Lung (tissue), 17 donors: ENCODE measurements at places on chromosomes 13 and 19. TPM values are rescaled to one million over a fixed set of nuclear protein-coding genes. Genes with fewer than 3 reads are reported as not detected.
A peak's percentile ranks its signal among the peaks of the same experiment; 100 is the strongest.

- H3K36me3 ChIP-seq = peaks cover 11% of the 10 kb centered on the region
- no peak for DNase-seq
- H3K27ac ChIP-seq = peak overlapping the region; percentile 92
- H3K4me3 ChIP-seq = no peak overlapping the region
- H3K27me3 ChIP-seq = no peaks in the 10 kb centered on the region
Observed at GRCh38 chr19:13011653-13012389, 16.5 kb downstream of the NFIX start.

GRCh38 chr19:28980236-28980868, 232.6 kb downstream of the UQCRFS1 start:
- H3K27me3 ChIP-seq = no peaks in the 10 kb centered on the region
- H3K4me3 ChIP-seq = no peak overlapping the region
- no peaks in the 10 kb centered on the region for H3K36me3 ChIP-seq
- H3K27ac ChIP-seq = no peak overlapping the region
- no peaks in the 10 kb centered on the region for H3K4me1 ChIP-seq

- H3K4me3 ChIP-seq = no peak overlapping the region
- H3K27ac ChIP-seq = peak overlapping the region; percentile 53
- peaks cover 5% of the 10 kb centered on the region for H3K27me3 ChIP-seq
Observed at GRCh38 chr13:112606109-112607001, 18.4 kb upstream of the TUBGCP3 start.

DNA sequence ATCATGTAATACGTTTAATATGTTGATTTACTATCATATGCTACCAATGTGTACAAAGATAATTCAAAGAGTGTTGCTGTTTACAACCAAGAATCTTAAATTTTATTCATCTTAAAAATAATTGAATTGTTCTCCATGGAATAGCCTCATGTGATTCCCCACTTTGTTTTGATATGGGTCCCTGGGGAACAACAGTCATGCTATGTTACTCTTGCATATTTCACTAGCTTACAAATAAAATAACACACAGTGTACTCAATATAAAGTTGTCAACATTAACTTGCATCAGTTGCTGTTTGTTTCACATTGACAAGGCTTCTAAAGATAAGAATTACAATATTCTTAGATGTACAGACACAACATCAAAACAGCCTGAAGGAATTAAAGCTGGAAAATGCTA, 2.3 kb downstream of the ENOX1 start:
- no peak overlapping the region for H3K4me3 ChIP-seq
- H3K36me3 ChIP-seq = no peaks in the 10 kb centered on the region
- no peaks in the 10 kb centered on the region for H3K27me3 ChIP-seq
- no peak overlapping the region for H3K27ac ChIP-seq

DNA sequence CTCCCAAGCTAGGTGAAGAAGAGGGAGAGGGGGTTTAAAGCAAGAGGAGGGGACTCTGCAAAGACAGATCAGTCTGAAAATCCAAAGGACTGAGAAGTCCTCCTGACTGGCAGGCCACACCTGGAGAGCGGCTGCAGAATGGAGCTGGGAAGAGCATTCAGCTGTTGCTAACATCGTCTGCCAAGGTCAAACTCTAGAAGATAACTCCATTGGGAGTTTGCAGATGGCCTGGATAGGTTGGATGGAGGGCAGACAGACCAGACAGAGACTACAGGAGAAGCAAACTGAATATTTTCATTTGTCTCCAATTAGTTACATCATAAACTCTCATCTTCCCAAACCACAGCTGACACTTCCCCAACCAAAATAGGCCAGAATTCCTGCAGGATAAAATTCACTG, 19.9 kb upstream of the SHISA2 start:
- no peaks in the 10 kb centered on the region for H3K36me3 ChIP-seq
- H3K27me3 ChIP-seq = no peaks in the 10 kb centered on the region
- H3K27ac ChIP-seq = no peak overlapping the region
- H3K4me1 ChIP-seq = no peaks in the 10 kb centered on the region
- no peak for DNase-seq

The PNMA8B gene
- polyA plus RNA-seq = 0.48 TPM

DNA sequence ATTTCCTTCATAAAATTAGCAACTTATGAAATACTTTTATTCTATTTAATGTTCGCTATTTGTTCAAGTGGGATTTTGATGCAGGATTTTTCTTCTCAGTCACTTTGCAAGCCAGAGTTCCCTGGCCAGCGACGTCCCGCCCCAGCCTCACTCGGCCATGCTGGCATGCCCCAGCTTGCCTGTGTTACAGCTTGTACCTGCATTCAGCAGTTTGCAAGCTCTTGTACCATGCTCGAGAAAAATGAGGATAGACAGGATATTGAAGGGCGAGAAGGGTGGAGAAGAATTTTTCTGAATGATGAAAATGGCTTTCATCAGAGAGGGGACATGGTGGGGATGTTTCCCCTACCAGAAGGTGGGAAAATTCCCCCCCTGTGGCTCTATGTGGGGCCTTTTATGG, 2180.2 kb upstream of the PCDH20 start:
- no peaks in the 10 kb centered on the region for H3K27me3 ChIP-seq
- no peak for DNase-seq
- H3K36me3 ChIP-seq = no peaks in the 10 kb centered on the region
- no peaks in the 10 kb centered on the region for H3K4me1 ChIP-seq

The SPATA13 gene
- 10.5 TPM for polyA plus RNA-seq

DNA sequence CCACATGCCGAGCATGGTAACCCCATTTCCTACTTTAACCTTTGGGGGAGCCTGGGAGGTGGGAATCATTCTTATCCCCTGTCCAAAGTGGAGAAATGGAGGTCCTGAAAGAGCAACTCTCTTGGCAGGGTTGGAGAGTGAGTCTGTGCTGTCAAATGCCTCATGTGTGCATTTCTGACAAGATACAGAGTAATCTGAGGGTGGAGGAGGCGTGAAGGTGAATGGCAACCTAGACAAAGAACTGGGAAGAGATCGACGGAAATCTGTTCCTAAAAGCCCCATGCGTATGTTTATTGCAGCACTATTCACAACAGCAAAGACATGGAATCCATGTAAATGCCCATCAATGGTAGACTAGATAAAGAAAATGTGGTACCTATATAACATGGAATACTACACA, 63.8 kb upstream of the USP29 start:
- peaks cover 13% of the 10 kb centered on the region for H3K4me1 ChIP-seq
- no peak overlapping the region for H3K4me3 ChIP-seq
- DNase-seq = no peak

The VN1R4 gene
- polyA plus RNA-seq = not detected

GRCh38 chr13:97141097-97141496, 81.0 kb upstream of the MBNL2 start:
- no peaks in the 10 kb centered on the region for H3K27me3 ChIP-seq
- no peak overlapping the region for H3K27ac ChIP-seq
- H3K36me3 ChIP-seq = no peaks in the 10 kb centered on the region
- peaks cover 24% of the 10 kb centered on the region for H3K4me1 ChIP-seq

DNA sequence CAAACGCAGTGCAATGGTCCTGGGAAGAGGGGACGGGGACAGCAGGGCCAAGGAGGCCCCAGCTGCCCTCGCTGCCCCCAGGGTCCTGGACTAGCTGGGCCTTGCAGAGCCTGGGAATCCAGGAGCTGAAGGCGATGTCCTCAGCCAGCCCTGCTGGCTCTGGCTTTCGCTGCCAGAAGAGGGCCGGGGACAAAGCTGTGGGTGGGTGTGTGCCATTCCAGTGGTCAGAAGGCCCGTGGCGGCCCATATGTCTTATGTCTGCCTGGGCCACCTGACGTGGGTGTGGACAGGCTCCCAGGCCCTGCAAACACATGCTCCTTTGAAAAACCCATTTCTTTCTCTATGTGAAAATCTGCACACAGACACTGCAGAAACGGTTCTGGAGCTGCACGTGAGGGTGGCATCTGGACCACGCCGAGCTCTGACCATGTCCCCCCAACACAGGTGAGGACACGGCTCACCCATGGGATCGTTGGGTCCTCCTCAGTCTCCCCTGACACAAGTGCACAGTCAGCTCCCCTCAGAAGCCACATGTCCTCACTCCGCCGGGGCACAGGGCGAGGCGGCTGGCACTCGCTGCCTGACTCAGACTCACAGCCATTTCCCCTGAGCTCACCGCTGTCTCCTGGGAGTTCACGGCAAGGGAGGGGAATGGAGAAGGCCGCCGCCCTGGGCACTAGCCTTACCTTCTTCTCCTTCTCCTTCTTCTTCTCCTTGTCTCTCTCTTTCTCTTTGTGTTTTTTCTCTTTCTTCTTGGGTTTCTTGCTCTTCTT, 16.9 kb downstream of the IZUMO4 start:
- H3K27me3 ChIP-seq = no peaks in the 10 kb centered on the region
- peaks cover 17% of the 10 kb centered on the region for H3K36me3 ChIP-seq
- DNase-seq = no peak
- no peak overlapping the region for H3K4me3 ChIP-seq
- H3K27ac ChIP-seq = no peak overlapping the region

The TUBA3C gene
- not detected for polyA plus RNA-seq

The MVB12A gene
- polyA plus RNA-seq = 59.6 TPM

DNA sequence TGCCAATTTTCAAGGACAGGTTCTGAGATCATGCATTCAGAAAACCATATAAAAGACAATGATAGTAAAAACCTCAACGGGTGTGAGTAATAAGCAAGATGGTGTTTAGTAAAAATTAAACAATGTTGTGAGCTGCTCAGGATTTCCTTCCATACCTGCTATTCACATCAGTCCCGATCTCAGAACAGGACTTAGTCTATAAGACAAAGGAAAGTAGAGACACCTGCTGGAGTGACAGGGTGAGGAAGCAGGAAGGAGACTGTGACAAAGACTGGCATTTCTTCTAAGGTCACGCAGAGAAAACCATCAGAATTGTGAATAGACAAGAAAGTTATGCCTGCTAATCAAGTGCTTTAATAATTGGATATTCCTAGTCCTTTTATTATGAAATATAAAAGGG, 648.0 kb downstream of the DACH1 start:
- H3K4me3 ChIP-seq = no peak overlapping the region
- no peaks in the 10 kb centered on the region for H3K4me1 ChIP-seq
- no peaks in the 10 kb centered on the region for H3K27me3 ChIP-seq
- no peaks in the 10 kb centered on the region for H3K36me3 ChIP-seq

GRCh38 chr19:47020992-47021496, 1.4 kb downstream of the NPAS1 start:
- H3K4me3 ChIP-seq = no peak overlapping the region
- DNase-seq = no peak
- no peaks in the 10 kb centered on the region for H3K4me1 ChIP-seq
- peaks cover 49% of the 10 kb centered on the region for H3K27me3 ChIP-seq
- no peaks in the 10 kb centered on the region for H3K36me3 ChIP-seq
- H3K27ac ChIP-seq = no peak overlapping the region

The OR10H4 gene
- polyA plus RNA-seq = not detected

- peak overlapping the region; percentile 95 for H3K4me3 ChIP-seq
- DNase-seq = peak; percentile 59
- peaks cover 9% of the 10 kb centered on the region for H3K4me1 ChIP-seq
- no peaks in the 10 kb centered on the region for H3K36me3 ChIP-seq
- peak overlapping the region; percentile 88 for H3K27ac ChIP-seq
Observed at GRCh38 chr19:34254698-34255432, 511 bp downstream of the GARRE1 start.

GRCh38 chr13:110551284-110551683, 10.2 kb downstream of the RAB20 start:
- no peaks in the 10 kb centered on the region for H3K27me3 ChIP-seq
- no peaks in the 10 kb centered on the region for H3K4me1 ChIP-seq
- H3K4me3 ChIP-seq = no peak overlapping the region
- no peak overlapping the region for H3K27ac ChIP-seq
- no peak for DNase-seq

GRCh38 chr13:110005563-110005962, 219.2 kb upstream of the IRS2 start:
- no peaks in the 10 kb centered on the region for H3K36me3 ChIP-seq
- H3K27me3 ChIP-seq = peaks cover 7% of the 10 kb centered on the region
- H3K4me3 ChIP-seq = no peak overlapping the region

The SIGLEC5 gene
- not detected for polyA plus RNA-seq

GRCh38 chr19:33441828-33442227, 68.3 kb downstream of the CEBPG start:
- H3K27me3 ChIP-seq = no peaks in the 10 kb centered on the region
- no peak for DNase-seq
- H3K4me1 ChIP-seq = no peaks in the 10 kb centered on the region

DNA sequence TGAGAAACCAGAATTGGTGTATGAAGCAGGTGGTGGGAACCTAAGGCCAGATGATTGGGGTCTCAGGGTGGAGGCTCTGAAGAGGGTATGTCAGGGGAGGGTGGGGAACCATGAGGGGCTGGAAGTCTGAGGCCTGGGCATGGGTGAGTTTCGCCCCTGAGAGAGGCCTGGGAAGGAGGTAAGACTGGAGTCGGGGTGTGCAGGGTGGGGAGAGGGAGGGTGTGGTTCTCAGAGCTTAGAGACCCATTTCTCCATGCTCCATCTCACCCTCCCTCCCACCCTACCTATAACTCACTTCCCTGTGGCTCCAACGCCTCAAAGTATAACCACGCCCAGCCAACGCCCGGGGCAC, 1.0 kb upstream of the KLHL26 start:
- no peaks in the 10 kb centered on the region for H3K4me1 ChIP-seq
- peaks cover 2% of the 10 kb centered on the region for H3K36me3 ChIP-seq
- H3K27me3 ChIP-seq = no peaks in the 10 kb centered on the region
- no peak overlapping the region for H3K4me3 ChIP-seq
- DNase-seq = no peak

DNA sequence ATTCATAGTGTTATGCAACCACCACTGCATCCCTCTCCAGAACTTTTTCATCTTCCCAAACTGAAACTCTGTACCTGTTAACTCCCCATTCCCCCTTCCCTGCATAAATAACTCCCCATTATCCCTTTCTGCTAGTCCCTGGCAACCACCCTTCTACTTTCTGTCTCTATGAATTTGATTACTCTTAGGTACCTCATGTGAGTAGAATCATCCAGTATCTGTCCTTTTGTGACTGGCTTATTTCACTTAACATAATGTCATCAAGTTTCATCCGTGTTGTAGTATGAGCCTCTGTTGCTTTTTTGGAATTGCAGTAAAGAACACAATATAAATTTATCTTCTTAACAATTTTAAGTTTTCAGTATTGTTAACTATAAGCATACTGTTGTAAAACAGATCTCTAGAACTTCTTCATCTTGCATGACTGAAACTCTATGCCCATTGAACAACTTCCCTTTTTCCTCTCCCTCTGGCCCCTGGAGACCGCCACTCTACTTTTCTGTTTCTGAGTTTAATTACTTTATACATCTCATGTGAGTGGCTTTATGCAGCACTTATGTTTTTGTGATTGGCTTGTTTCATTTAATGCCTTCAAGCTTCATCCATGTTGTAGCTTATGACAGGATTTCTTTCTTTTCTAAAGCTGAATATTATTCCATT, 87.3 kb upstream of the ABCC4 start:
- no peaks in the 10 kb centered on the region for H3K4me1 ChIP-seq
- H3K36me3 ChIP-seq = no peaks in the 10 kb centered on the region
- DNase-seq = no peak
- H3K27me3 ChIP-seq = no peaks in the 10 kb centered on the region
- no peak overlapping the region for H3K4me3 ChIP-seq

GRCh38 chr13:98129059-98129746, 13.7 kb upstream of the FARP1 start:
- H3K4me3 ChIP-seq = no peak overlapping the region
- no peak for DNase-seq
- H3K27me3 ChIP-seq = no peaks in the 10 kb centered on the region
- H3K27ac ChIP-seq = no peak overlapping the region
- no peaks in the 10 kb centered on the region for H3K36me3 ChIP-seq

The MYO16 gene
- 0.39 TPM for polyA plus RNA-seq

GRCh38 chr13:25232937-25233515, 54.3 kb downstream of the MTMR6 start:
- peak; percentile 50 for DNase-seq
- H3K27ac ChIP-seq = no peak overlapping the region
- peaks cover 2% of the 10 kb centered on the region for H3K27me3 ChIP-seq
- H3K4me1 ChIP-seq = no peaks in the 10 kb centered on the region
